Daoy (cell line): ENCODE measurements at places on chromosomes 16 and 17.

DNA sequence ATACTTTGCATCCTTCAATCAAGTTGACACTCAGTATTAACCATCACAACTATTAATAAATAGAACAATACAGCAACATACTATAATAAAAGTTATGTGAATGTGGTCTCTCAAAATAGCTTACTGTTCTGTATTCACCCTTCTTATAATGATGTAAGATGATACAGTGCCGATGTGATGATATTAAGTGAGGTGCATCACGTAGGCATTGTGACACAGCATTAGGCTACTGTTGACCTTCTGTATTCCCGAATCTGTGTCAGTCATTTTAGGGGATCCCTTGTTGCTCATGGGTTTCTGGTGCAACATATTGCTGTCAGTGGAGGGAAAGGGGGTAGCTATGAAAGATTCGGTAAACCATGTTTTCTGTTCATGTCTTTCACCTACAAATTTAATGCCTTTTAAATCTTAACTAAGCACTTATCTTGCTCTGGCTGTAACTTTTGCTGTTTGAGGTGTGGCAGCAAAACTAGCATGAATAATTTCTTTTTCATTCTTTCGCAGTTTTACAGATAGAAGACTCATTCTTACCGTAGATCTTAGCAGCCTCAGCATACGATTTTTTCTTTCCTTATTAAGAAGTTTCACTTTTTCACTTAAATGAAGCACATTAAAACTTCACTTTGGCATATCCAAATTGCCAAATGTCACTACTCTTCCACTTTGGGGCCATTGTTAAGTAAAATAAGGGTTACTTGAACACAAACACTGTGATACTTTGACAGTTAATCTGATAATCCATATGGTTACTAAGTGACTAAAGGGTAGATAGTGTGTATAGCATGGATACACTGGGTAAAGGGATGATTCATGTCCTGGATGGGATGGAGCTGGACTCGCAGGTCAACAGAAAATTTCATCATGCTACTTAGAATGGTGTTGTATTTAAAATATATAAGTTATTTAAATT is 29.6 kb downstream of the NFAT5 start:
- peak; percentile 14 for DNase-seq

- peak; percentile 61 for DNase-seq
Observed at GRCh38 chr16:65122724-65123395, 997 bp upstream of the CDH11 start.

GRCh38 chr16:74186561-74186971 is 110.0 kb upstream of the PSMD7 start:
- no peak for DNase-seq

DNA sequence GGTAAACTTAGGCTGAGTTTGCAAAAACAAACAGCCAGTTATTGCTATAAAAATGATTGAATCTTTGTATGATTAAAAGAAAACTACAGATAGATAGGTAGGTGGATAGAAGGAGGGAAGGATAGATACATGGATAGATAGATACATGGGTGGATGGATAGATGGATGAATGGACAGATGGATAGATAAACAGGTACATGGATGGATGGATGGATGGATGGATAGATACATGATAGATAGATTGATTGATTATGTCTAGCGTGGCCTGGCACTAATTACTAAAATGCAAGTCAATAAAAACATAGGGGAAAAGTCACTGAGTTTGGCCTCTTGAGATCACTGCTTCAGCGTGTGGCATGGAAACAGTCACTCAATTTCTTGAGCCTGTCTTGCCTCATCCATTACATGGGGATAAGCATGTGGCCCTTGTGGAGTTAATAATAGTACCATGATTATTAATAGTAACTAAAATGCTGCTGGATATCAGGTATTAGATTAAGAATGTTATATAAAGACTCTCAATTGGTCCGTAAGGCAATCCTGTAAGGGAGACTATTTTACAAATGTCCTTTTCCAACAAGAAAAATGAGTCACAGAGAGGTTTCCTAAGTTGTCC is 184.9 kb downstream of the HS3ST3A1 start:
- DNase-seq, result no peak

- no peak for DNase-seq
Observed at GRCh38 chr17:57110579-57111325, 25.7 kb downstream of the AKAP1 start.

DNA sequence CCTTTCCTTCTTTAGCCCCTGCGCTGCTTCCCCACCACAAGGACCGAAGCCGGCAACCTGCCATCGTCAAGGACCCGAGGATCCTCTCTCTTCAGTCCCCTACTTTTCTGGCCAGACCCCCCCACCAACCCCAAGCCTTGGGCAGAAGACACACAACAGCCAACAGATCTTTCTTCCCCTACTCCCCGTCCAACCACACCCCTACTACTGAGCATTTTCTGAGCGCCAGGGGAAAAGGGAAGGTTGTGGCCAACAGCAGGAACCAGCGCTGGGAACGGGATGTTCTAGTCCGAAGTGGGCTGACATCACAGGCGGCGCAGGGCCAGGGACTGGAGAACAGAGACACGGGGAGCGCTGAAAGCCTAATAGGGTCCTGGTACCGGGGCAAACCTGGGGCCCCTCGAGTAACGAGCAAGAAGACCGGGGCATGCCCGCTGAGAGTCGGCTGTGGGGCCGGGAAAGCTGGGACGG is 528 bp downstream of the PER1 start:
- peak; percentile 66 for DNase-seq

DNA sequence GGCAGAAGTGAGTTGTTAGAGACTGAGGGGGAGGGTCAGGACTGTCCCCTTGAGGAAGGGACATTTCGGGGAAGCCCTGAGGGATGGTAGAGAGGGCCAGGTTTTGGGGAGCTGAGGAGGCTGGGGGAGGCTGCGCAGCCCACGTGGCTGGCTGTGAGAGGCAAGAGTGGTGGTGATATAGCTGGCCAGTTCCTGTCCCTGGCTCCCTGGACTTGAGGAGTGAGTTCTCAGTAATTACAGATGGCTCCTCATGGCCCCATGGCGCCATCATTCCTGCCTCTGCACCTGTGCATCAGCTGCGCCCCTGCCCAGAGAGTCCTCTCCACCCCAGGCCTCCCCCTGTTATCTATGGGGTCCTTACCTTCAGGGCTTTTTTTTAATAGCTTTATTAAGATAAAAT is 30.3 kb downstream of the MPRIP start:
- no peak for DNase-seq

DNA sequence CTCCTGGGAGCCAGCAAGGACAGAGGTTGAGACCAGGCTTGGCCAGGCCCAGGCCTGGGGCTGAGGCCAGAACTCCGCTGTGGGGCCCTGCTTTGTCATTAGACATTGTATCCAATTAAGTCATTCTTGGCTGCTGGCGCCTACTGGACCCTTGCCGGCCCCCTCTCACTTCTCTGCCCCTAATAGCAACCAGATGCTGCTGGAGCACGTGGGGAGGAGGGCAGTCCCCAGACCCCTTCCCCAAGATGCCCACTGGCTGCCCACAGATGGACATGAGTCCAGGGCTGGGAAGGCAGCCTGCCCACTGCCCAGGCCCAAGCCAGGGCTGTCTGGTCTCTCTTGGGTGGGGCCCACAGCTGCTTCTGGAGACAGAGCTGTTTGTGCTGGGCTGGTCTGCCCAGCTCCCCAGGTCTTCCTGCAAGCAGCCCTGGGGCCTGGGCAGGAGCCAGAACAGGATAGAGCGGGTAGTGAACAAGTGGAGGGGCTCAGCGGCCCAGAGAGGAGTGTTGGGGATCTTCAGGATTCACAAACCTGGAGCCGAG is 7.8 kb downstream of the PLXDC1 start:
- DNase-seq, result no peak

DNA sequence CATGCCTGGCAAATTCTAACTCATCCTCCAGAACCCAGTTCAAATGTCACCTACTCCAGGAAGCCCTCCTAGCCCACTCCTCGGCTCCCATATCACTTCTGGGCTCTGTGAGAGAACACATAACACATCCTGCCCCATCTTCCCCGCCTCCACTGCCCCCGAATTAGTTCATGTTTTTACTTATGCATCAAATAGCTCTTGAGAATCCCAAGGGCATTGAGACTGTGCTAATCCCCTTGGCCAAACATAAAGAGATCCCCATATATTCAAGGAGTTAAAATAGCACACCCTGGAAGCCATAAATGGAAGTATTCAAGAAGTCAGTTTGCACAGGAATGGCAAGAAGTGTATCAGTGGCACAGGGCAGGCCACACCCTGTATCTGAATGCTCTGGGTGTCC is 2.0 kb upstream of the CREBBP start:
- no peak for DNase-seq

DNA sequence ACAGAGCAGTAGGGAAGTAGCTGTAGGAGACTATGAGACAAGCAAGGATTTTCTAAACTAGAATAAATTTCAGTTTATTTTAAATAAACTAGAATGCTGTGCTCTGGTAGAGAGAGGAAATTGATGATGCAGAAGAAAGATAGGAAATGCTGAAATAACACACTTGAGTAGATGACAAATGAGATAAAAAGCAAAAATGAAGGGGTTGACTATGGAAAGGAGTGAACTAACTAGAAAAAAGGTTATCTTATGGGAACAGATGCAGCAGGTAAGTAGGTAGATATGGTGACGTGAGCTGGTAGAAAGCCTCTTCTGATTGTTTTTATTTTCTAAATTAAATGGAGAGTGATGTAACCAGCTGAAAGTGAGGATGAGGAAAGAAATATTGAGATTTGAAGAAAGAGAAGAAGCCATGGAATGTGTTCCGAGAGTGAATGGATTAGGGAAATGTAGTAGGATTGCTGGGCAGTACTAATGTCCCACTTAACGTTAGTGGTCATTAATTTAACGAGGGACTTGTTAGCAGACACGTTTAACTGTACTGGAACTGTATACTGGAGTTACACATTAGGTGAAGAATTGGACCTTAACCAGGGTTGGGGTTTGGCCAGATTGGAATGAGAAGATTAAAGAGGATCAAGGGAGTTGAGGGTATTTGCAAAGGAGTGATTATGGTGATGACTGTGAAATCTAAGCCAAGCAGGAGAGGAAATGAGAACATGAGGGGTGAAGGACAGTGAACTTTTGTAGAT is 196.5 kb downstream of the TANC2 start:
- DNase-seq, result no peak

- DNase-seq, result no peak
Observed at GRCh38 chr17:30310562-30310961, 18.8 kb upstream of the BLMH start.

- no peak for DNase-seq
Observed at GRCh38 chr17:60080545-60080944, 1.8 kb upstream of the HEATR6 start.

DNA sequence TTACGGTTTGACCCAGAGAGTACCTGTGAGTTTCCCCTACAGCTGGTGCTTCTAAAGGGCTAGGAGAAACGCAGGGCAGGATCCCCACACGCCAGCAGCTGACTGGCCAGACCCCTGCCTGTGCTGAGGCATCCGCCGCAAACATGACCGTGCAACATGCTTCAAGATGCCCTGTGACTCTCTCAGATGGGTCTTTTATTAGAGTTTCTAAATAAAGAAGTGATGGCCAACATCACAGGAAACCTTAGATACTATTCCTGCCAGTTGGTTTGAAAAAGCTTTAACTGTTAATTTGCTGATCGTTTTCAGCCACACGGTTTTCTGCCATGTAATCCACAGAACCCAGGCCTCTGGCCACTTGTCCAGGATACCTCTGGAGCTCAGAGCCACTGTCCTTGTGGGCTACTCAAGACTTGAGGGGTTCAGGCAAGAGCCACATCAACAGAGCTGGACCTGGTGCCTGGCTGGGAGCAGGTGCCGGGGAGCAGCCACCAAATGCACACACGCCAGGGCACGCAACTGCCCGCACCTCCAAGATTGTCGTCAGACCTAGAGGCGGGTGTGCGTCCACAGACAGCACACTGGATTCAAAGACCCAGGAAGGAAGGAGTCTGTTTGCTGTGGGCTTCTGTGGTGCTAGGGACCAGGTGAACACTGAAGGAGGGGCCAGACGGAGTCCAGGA is 118.4 kb downstream of the ZNF778 start:
- DNase-seq, result no peak

DNA sequence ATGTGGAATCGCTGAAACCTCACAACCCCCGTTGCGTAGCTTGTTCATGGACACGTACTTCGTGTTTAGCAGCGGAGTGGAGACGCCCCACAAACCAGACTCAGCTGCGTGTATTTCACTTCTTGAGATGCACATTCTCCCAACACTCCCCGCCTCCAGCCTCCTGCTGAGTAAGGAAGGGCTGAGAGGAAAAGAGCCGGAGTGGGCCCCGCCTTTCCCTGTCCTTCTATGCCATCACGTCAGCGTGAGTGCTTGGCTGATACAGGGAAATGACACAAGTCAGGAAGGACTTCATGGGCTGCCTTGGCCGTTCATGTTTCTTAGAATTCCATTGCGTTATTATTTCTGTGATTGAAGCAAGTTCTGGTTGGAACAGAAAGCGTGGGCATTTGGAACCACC is 68.6 kb upstream of the CBX4 start:
- peak; percentile 31 for DNase-seq

GRCh38 chr16:13680021-13680889 is 239.7 kb upstream of the ERCC4 start:
- no peak for DNase-seq

- no peak for DNase-seq
Observed at GRCh38 chr16:59385959-59386358, 651.8 kb upstream of the GOT2 start.

DNA sequence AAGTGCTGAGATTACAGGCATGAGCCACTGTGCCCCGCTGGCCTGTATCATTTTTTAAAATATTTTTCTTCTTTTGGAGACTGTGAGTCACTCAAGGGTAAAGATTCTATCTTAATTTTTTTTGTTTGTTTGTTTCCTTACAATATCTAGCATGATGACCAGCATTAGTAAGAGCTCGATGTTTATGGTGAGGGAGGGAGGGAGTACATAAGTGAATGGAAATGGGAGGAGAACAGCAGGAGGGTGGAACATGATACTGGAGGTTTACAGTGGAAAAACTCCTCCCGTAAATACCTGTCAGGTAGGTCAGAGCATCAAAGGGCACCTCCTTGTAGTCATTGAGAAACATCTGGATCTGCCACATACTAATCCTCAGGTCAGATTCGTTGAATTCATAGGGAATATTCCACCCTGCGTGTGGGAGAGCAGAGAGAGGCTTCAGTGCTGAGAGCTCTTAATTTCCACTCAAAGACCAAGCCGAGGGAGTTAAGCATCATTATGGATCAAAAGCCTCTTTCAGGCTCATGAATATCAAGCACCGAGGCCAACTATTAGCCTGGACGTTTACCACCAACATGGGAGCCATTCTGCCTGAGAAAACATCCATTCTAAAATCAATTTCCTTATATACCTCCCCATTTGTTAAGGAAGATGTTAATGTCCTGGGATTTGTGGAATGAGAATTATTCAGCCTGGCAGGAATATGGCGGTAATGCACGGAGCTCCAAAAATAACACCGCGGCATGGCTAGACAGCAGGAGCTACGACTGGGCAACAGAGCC is 51.8 kb downstream of the LYRM1 start:
- no peak for DNase-seq

GRCh38 chr17:68892193-68892592 is 63.0 kb downstream of the ABCA8 start:
- DNase-seq, result no peak

- no peak for DNase-seq
Observed at GRCh38 chr16:3259836-3260235, 3.4 kb upstream of the MEFV start.
